ENCODE measurements at places on chromosomes 7 and 10. TPM values are rescaled to one million over a fixed set of nuclear protein-coding genes. Genes with fewer than 3 reads are reported as not detected.
A peak's percentile ranks its signal among the peaks of the same experiment; 100 is the strongest.

DNA sequence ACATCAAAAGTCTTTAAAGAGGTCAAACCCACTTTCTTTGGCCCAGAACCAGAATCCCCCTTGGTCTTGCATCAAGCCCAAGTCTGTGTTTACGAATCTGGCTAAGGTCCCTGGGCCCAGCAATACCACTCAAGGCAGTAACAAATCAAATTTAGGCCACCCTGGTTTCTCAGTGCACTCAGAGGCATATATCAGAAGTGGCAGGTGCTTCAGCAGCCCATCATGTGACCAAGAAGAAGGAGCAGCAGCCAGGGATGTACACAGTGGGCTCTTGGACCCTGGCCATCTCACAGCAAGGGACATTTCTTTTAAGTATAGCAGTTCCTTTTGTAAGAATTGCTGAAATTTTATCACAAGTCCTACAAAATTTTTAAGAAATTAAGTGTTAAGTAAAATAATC, 7.3 kb upstream of the SLC25A13 start:
- no peak for DNase-seq

GRCh38 chr10:61067671-61068336, 123.8 kb upstream of the RHOBTB1 start:
- DNase-seq, result no peak

DNA sequence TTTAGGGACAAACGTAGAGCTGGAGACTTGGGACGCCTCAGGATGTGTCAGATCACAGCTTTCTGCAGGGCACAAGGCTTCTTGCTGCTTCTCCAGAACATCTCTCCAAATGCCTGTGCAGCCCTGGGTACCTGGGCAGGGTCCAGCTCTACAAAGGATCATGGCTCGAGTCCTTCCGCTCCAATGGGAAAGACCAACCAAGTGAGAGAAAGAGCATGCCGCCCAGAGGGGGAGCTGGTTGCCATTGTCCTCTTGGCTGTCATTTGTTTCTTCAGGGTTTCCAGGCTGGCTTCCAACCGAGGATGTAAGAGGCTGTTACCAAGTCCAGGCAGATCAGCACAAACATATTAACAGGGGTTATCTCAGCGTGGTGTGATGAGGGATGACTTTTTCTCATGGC, 5.6 kb upstream of the LEP start:
- no peak for DNase-seq

GRCh38 chr7:138001529-138002095, at the start of gene CREB3L2:
Gene CREB3L2, minus strand, starts transcription at chr7:138002086. Its CDS starts 381 bp downstream, at chr7:138001705.
- peak; percentile 48 for DNase-seq

DNA sequence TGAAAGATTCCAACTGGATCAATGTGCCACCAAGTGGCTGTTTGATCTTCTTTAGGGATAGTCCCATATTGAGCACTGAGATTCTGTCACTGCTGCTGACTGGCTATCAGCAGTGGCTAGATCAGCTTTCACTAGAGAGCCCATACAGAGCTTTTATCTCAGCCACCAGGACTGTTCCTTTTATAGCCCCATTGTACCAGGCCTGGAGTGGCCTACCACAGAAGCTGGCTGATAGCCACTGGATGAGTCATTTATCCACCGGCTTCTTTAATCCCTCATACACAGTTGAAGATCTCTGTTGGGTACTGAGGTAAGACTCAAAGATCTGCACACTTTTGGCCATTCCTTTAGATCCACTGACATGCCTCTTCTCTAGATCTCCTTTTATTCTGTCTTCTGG, 1101.1 kb downstream of the SORCS3 start:
- no peak for DNase-seq

GRCh38 chr10:123922126-123922525, 30.5 kb upstream of the CPXM2 start:
- no peak for DNase-seq

- DNase-seq, result no peak
Measured at GRCh38 chr7:4556868-4557793, 125.0 kb upstream of the FOXK1 start.

- DNase-seq, result peak; percentile 96
Measured at GRCh38 chr10:123132576-123133477, 2.9 kb upstream of the HMX3 start.

- no peak for DNase-seq
Measured at GRCh38 chr7:135537905-135538304, 19.8 kb upstream of the NUP205 start.

GRCh38 chr7:158784270-158784669, 45.0 kb downstream of the ESYT2 start:
- DNase-seq, result no peak

DNA sequence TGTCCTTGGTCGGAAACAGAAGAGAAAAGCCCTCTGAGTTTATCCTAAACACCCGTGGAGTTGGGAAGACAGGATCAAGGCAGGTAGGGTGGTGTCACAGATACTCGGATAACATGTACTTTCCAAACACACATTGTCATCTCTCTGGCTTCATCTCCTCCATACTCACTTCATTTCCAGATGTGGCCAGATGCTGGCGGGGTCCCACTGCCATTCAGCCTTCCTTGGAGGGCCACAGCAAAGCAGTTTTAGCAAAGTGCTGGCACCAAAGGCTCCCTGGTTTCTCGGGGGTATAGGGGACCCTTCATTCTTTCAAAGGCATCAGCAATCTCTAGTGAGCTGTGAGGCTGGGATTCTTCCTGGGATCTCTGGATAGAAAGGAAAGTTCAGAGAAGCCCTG, 539.5 kb downstream of the TCERG1L start:
- no peak for DNase-seq

GRCh38 chr10:103772096-103772845, 83.1 kb downstream of the SH3PXD2A start:
- peak; percentile 31 for DNase-seq

DNA sequence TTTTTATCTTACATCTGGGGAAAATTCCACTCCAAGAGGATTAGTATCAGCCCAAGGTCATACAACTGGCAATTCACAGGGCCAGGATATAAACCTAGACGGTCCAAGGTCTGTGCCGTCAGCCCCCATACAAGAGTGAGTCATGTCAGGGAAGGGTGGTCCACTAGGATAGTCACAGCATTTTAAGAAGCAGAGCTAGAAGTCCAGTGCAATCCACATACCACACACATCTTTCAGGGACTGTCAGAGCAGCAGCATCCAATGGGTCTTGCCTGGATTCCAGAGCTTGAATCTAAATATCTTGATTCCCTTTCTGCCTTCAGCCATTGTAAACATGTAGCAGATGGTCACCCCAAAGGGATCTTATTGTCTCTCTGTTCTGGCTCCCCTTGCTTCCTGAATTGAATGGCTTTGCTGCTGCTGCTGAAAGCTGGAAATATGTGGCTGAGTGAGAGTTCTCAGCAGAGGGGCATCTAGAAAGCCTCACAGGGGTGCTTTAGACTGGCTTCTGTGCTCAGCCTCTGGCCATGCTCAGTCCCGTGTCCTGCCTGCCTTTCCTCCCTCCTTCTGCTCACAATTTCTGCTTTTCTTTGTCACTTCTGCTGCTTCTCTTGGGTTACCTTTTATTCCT, 9.9 kb upstream of the OR6V1 start:
- no peak for DNase-seq

DNA sequence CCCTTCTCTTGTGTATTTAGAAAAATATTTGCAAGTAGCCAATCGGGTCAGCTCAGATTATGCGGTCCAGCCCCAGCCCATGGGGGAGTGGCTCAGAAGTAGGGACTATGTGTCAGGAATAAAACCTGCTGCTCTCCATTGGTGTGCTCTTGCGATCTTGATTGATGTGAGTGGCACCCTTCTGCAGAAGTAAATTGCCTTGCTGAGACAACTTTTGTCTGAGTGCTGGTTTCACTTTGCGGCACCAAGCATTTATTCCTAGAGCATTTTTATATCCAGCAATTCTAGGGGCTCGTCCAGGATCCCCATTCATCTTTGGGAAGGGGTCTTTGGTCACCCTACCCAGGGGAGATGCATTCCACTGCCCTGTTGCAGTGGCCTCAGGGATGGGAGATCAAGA, 26.1 kb upstream of the FAM221A start:
- no peak for DNase-seq

DNA sequence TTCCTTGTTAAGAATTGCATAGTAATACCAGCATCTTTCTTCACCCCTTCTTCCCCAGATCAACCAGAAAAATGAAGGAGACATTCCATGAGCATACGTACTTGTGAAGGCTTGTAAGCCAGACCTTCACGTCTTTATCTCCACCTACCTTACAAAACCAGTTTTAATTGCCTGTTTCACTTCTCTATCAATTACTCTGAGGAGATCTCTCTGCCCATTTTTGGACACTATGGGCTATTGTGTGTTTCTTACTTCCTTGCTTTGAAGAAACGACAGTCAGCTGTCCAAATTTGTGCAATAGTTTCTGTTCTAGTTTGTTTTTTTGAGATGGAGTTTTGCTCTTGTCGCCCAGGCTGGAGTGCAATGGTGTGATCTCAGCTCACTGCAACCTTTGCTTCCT, 349.7 kb upstream of the MBL2 start:
- no peak for DNase-seq

- DNase-seq, result no peak
Measured at GRCh38 chr7:2092279-2092678, 140.5 kb downstream of the MAD1L1 start.

- no peak for DNase-seq
Measured at GRCh38 chr10:103458720-103459119, at the start of gene CALHM1. Gene CALHM1, minus strand, starts transcription at chr10:103458900. Its CDS starts 149 bp downstream, at chr10:103458751.

GRCh38 chr10:73359492-73359891, 828 bp upstream of the CFAP70 start:
- no peak for DNase-seq

GRCh38 chr7:149126662-149127266, 640 bp upstream of the ZNF425 start:
- peak; percentile 41 for DNase-seq

GRCh38 chr7:30474893-30475292, 3.7 kb downstream of the NOD1 start:
- DNase-seq, result no peak

- no peak for DNase-seq
Measured at GRCh38 chr7:26493737-26494428, 202.2 kb downstream of the SNX10 start.

DNA sequence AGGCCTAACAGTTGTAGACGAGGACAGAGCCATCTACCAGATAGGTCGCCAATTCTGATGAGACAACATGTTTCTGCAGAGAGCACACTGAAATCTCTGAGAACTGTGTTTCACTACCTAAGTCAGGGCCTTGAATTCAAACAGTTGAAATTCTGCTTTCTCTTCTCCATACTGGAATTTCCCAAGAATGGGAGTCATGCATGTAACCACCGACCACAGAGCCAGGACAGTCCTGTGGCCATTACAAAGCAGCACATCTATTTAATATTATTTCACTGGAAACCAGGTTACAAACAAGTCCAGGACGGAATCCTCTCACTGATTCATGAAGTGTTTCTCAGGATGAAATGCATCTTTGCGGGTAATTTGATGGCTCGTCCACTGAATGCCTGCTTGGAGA, 62.0 kb upstream of the ST8SIA6 start:
- no peak for DNase-seq

- no peak for DNase-seq
Measured at GRCh38 chr7:145471883-145472282, 636.0 kb upstream of the TPK1 start.

GRCh38 chr10:97024168-97025073, 161.3 kb downstream of the SLIT1 start:
- DNase-seq, result no peak

GRCh38 chr10:127918572-127918971, 11.7 kb downstream of the PTPRE start:
- no peak for DNase-seq

DNA sequence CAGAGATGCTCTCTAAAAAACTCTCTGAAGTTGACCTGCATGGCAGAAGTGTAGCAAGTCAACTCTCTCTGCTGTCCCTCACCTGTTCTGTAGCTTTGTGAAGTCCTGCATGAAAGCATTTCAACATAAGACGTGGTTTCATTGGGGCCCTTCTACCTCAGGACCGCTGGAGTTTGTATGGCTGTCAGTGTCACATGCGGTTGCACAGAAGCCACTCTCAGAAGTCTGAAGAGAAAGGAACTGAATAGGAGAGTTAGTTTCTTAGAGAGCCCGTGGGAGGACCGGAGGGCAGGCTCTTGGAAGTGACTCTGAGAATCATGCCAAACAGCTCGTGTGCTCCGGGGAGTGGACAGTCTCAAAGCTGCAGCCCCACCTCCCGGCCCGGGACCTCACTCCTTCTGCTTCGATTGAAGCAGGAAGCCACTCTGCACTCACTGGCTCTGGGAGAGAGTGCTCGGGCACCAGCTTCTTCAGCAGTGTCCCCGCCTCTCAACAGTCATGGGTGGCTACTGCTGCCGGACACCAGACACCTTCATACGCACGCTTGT, 486.7 kb downstream of the SDK1 start:
- no peak for DNase-seq

- DNase-seq, result no peak
Measured at GRCh38 chr7:134290286-134290685, 26.4 kb downstream of the SLC35B4 start.

- DNase-seq, result no peak
Measured at GRCh38 chr7:12701433-12701832, 14.0 kb downstream of the ARL4A start.

DNA sequence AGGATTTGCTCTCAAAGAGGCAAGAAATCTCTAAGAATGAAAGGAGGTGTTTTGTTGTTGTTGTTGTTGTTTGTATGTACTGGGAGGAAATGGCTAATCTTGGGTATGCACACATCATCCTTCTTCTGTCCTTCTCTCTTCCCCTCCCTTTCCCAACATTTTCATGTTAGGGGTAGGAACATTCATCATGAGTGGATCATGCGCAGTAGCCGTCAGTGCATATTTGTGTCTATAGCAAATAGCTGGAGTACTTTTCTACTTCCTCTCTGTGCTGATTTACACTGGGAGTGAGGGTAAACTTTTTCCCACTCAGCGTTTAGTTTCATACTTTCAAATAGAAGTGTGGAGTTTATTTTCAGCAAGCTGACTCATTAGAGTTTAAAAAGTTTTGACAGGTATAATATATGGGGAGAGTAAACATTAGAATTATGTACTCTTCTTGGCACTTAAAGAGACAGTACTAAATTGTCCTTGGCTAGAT, 80.5 kb upstream of the PRKG1 start:
- DNase-seq, result no peak

- DNase-seq, result no peak
Measured at GRCh38 chr10:82943142-82943541, 1068.1 kb downstream of the NRG3 start.

GRCh38 chr10:66273966-66274519, 651.8 kb upstream of the LRRTM3 start:
- no peak for DNase-seq

The SPDYE3 gene
- not detected for total RNA-seq

The COL17A1 gene
- total RNA-seq, result not detected

The CALCR gene
- 0.07 TPM for total RNA-seq

The RPA3 gene
- 78.8 TPM for total RNA-seq

The THSD7A gene
- 5.5 TPM for total RNA-seq

The TAS2R5 gene
- 1.5 TPM for total RNA-seq

The POLR2J3 gene
- 27.6 TPM for total RNA-seq

The SRGN gene
- not detected for total RNA-seq

The PIP gene
- total RNA-seq, result not detected

The SLC18A3 gene
- total RNA-seq, result 16.7 TPM

The FAM204A gene
- 78.3 TPM for total RNA-seq

The NKX2-3 gene
- total RNA-seq, result not detected

The MEIG1 gene
- 1.6 TPM for total RNA-seq

The LIPN gene
- total RNA-seq, result not detected

The TDRD1 gene
- total RNA-seq, result not detected

The SMKR1 gene
- total RNA-seq, result 2.5 TPM

The FOXI2 gene
- not detected for total RNA-seq

The GPER1 gene
- total RNA-seq, result 0.91 TPM

The APBB1IP gene
- not detected for total RNA-seq

The KDM7A gene
- 4.9 TPM for total RNA-seq

The GIMAP5 gene
- total RNA-seq, result not detected

The BAIAP2L1 gene
- total RNA-seq, result 2.1 TPM

The SFRP5 gene
- total RNA-seq, result not detected

Measured in neural crest cell (in vitro differentiated cells).